ENCODE measurements at places on chromosomes 3 and 15.

DNA sequence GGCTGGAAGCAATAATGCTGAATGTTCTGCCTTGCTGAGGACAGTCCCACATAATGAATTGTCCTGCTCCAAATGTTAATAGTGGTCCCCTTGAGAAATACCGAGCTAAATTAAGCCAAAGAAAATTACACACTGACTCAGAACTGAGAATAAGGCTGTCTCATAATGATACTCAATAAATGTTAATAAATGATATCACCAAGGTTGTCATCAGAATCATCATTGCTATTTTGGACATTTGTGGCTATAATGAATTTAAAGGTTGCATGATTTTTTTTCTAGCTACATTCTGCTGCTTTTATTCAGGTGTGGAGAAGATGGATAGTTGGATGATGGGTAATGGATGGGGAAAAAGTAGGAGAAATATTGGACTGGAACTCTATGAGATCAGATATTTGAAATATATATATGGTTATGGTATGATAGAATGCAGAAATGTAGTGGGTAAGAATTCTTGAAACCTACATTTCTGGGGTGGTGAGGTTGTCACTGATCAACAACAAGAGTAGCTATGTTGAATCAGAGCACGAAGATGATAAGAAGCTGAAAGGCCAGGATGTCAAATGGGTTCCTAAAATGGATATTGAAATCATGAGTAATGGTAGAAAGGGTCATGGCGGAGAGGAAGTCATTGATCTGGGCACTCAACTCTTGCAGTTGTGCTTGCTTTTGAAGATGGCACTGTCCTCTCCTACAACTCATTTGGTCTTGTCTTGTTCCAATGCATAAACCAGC is 12.8 kb downstream of the CHST2 start:
- DNase-seq = no peak

DNA sequence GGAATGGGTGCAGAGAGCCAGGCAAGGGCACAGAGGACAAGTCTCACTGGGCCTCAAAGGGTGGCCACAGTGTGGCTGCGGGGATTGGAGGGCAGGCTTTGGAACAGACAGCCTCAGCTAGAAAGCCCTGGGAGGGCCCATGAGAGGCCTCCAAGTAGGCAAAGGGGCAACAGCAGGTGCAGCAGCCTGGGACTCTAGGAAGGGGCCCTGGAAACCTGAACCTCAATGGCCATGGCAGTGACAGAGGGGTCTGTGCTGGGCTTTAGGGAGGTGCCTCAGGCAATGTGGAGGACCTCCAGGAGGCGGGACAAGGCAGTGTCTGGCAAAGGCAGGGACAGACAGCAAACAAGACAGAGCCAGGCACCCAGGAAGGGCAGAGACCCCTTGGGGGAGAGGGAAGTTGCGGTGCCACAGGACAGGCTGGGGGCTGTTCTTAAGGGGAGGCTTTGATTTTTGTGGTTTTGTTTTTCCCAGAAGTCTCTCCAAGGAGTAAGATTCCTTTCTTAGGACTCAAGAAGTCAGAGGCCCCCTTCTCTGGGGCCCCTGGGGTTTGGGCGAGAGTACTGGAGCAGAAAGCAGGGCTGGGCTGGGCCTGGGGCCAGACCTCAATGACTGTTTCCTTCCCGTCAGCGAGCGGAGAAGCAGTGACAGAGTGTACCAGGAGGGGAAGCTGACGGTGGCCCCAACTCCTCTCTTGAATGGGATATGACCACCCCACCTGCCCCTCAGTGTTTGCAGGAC is 9.7 kb downstream of the STOML1 start:
- DNase-seq = peak; percentile 42

DNA sequence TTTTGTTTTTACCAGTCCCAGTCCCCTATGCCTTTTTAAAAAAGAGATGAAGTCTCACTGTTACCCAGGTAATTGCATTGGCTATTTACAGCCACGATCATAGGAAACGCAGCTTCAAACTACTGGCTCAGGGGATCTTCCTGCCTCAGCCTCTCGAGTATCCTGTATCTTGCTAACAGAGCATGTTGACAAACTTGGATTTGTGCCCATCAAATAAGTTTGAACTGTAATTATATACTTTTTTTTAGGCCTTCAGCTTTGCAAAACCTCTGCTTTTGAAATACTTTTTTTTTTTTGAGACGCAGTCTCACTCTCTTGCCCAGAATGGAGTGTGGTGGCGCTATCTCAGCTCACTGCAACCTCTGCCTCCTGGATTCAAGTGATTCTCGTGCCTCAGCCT is 3.0 kb upstream of the EDEM1 start:
- no peak for DNase-seq

DNA sequence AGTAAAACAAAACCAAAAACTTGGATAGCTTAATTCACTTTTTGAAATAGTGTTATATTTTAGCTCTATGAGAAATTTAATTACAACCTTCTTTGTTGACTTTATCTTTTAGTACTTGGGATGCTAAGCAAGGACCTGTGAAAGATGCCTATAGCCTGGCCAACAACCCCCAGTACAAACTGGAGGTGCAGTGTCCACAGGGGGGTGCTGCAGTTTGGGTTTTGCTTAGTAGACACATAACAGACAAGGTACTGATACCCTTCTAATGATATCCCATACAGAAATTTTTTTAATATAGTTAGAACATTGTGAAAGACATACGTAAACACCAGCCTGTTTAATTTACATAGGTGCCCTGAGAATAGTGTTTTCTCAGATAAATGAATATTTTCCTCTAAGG is 35.3 kb downstream of the CAPN7 start:
- DNase-seq = peak; percentile 67

- DNase-seq = no peak
Measured at GRCh38 chr3:28295898-28296490, 52.5 kb upstream of the ZCWPW2 start.

DNA sequence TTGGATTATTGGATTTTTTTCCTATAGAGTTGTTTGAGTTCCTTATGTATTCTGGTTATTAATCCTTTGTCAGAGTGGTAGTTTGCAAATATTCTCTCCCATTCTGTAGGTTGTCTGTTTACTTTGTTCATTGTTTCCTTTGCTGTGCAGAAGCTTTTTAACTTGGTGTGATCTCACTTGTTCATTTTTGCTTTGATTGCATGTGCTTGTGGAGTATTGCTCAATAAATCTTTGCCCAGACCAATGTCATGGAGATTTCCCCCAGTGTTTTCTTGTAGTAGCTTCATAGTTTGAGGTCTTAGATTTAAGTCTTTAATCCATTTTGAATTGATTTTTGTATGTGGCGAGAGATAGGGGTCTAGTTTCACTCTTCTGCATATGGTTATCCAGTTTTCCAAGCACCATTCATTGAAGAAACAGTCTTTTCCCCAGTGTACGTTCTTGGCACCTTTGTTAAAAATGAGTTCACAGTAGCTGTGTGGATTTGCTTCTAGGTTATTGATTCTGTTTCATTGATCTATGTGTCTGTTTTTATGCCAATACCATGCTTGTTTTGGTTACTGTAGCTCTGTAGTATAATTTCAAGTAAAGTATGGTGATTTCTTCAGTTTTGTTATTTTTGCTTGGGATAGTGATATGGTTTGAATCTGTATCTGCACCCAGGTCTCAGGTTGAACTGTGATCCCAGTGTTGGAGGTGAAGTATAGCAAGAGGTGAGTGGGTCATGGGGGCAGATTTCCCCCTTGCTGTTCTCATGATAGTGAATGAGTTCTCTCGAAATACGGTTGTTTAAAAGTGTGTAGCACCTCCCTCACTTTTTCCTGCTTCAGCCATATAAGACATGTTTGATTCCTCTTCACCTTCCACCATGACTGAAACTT is 46.1 kb upstream of the TNFSF10 start:
- DNase-seq = no peak

- no peak for DNase-seq
Measured at GRCh38 chr15:65650312-65651041, 28.7 kb downstream of the SLC24A1 start.

DNA sequence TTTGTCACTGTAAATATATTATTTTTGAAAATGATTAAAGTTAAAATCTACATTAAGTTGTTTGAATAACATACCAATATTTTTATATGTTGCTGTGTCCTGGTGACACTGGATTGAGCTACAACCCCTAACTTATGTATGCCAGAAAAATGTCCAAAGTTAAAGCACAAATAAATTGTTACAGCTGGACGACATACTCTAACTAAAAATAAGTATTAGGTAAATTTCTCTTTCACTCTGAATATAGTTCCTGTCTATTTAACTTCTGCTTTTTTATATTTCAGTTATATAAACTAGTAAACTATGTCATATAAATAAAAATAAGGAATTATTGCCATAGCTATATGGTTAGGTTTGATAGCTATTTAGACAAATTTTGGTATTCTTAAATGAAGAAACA is 118.5 kb upstream of the SAMMSON start:
- no peak for DNase-seq

DNA sequence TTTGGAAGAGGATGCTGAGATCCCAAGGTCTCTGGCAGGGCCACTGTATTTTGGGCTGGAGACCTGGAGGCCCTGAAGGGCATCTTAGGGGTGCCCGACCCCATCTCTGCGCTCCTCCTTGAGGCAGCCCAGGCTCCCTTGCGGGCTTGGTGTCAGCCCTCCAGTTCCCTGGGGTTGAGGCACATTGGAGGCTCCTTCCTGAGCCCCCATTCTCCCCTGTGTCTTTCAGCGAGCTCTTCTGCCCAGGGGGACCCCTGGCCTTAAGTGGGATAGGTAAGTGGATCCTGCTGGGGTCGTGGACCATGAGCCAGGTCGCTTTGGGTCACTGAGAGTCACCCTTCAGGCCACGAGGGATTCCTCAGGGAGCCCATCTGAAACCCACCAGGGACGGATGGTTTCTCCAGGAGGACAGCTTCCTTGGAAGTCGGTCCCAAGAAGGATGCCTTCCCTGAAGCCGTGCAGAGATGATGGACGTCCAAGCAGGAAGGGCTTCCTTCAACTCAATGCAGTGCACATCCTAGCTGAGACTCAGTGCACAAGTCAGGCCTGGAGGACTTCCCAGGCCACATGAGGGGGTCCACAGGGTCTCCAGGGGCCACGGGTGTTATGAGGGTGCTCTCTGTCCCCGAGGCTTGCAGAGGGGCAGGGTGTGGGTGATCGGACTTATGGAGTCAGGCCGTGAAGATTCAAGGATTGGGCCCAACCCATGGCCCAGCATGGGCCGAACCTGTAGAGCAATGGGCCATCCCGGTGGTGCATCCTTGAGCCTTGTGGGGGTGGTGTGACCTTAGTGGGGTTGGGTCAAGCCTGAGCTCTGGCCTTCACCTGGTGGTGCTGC is 224.3 kb downstream of the SNRPN start:
- peak; percentile 16 for DNase-seq
